ENCODE measurements at places on chromosomes 2 and 18. TPM values are rescaled to one million over a fixed set of nuclear protein-coding genes. Genes with fewer than 3 reads are reported as not detected.
A peak's percentile ranks its signal among the peaks of the same experiment; 100 is the strongest.

Gene WIPF1
- 28.3 TPM for total RNA-seq

Gene CENPA
- total RNA-seq: 17.9 TPM

Gene CYB5A
- total RNA-seq: 237 TPM

Gene RTP5
- total RNA-seq: not detected

Gene CPLX4
- total RNA-seq: not detected

Gene GALNT3
- total RNA-seq: 2.2 TPM

Gene SCG2
- total RNA-seq: 5.0 TPM

Gene RAX
- total RNA-seq: not detected

Gene VSNL1
- total RNA-seq: 1.00 TPM

Gene FHOD3
- total RNA-seq: 0.53 TPM

- DNase-seq: no peak
- H3K27ac ChIP-seq: no peak overlapping the region
- no peak overlapping the region for H3K4me3 ChIP-seq
- no peaks in the 10 kb centered on the region for H3K27me3 ChIP-seq
- H3K36me3 ChIP-seq: no peaks in the 10 kb centered on the region
These were observed 659.8 kb downstream of the CPS1 start for GRCh38 chr2:211216221-211216620.

GRCh38 chr2:240647503-240648154, 22.3 kb downstream of the GPR35 start:
- H3K4me3 ChIP-seq: no peak overlapping the region
- no peak overlapping the region for H3K27ac ChIP-seq
- DNase-seq: no peak
- no peaks in the 10 kb centered on the region for H3K36me3 ChIP-seq
- H3K27me3 ChIP-seq: peaks cover 84% of the 10 kb centered on the region

DNA sequence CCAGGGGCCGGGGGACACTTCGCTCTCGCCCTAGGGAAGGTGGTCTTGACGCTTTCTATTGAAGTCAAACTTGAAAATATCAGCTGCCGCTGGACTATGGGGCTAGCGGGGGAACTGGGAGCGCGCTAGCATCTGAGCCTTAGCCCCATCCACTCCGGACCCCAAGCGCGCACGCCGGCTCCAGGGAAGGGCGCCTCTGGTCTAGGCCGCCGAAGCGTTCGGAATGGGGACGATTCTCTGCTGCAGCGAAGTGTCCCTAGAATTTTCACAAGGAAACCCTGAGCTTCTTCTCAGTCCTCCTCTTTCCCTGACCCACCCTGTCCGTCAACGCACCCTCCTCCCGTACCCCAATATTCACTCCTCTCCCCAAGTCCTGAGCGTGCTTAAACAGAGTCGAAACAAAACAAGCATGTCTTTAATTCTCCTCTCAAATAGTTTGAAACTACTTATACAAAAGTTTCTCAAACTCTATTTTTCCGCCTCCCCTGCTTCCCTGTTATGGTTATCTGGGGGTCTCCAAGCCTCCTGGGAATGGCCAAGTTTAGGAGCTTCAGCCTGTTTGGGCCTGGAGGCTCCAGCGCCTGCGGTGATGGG, 5.0 kb downstream of the RAX start:
- H3K4me3 ChIP-seq: no peak overlapping the region
- H3K27me3 ChIP-seq: peaks cover 100% of the 10 kb centered on the region

GRCh38 chr2:126769118-126769517, 113.2 kb downstream of the GYPC start:
- H3K4me1 ChIP-seq: no peaks in the 10 kb centered on the region
- H3K27ac ChIP-seq: no peak overlapping the region
- DNase-seq: no peak
- H3K36me3 ChIP-seq: no peaks in the 10 kb centered on the region

DNA sequence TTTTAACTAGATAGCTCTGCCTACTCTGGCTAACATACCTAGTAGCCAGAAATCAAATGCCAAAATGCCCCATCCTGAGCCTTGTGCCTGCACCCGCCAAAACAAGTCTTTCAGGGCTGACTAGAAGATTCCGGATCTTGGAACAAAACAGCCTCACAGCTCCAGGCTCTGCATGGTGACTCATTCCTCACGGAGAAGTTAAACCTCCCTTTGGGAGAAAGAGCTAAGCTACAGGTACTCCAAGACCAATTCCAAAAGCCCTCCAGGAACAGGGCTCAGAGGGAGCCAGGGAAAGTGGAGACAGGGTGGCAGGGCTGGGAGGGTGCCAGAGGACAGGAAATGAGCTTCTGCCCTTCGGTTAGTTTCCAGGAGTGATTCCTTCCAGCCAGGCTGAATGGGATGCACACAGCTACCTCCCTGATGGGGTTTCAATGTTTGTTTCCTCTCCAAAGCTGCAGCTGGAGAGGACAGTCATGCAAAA, 295.6 kb downstream of the TNS1 start:
- no peak for DNase-seq
- H3K36me3 ChIP-seq: no peaks in the 10 kb centered on the region
- H3K4me1 ChIP-seq: no peaks in the 10 kb centered on the region
- no peak overlapping the region for H3K27ac ChIP-seq
- no peak overlapping the region for H3K4me3 ChIP-seq

GRCh38 chr2:27925766-27926472, 35.4 kb downstream of the BABAM2 start:
- H3K36me3 ChIP-seq: peaks cover 4% of the 10 kb centered on the region
- no peak overlapping the region for H3K27ac ChIP-seq
- H3K4me1 ChIP-seq: peaks cover 14% of the 10 kb centered on the region
- H3K27me3 ChIP-seq: no peaks in the 10 kb centered on the region

GRCh38 chr2:54065411-54065810, 50.0 kb upstream of the ACYP2 start:
- H3K4me1 ChIP-seq: peaks cover 20% of the 10 kb centered on the region
- peak; percentile 78 for DNase-seq
- H3K27me3 ChIP-seq: no peaks in the 10 kb centered on the region
- no peak overlapping the region for H3K4me3 ChIP-seq
- H3K36me3 ChIP-seq: no peaks in the 10 kb centered on the region

DNA sequence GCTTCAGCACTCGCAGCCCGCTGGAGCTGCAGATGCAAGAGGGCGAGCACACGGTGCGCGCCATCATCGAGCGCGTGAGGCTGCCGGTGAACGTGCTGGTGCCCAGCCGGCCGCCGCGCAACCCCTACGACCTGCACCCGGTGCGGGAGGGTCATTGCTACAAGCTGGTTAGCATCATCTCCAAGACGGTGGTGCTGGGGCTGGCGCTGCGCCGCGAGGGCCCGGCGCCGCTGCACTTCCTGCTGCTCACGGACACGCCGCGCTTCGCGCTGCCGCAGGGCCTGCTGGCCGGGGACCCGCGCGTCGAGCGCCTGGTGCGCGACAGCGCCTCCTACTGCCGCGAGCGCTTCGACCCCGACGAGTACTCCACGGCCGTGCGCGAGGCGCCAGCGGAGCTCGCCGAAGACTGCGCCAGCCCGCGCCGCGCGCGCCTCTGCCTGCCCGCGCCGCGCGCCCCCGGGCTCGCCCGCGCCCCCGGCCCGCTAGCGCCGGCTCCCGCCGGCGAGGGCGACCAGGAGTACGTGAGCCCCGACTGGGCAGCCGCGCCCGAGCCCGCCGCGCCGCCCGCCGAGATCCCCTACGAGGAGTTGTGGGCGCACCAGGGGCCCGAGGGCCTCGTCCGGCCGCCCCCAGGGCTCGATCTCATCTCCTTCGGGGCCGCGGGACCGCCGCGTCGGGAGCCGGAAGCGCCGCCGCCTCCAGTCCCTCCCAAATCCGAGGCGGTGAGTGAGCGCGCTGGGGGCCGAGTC, 11.8 kb downstream of the GAREM2 start:
- no peak for DNase-seq
- H3K4me1 ChIP-seq: peaks cover 4% of the 10 kb centered on the region
- peak overlapping the region; percentile 29 for H3K4me3 ChIP-seq
- H3K36me3 ChIP-seq: no peaks in the 10 kb centered on the region

- H3K27me3 ChIP-seq: no peaks in the 10 kb centered on the region
- H3K36me3 ChIP-seq: no peaks in the 10 kb centered on the region
- H3K4me1 ChIP-seq: peaks cover 19% of the 10 kb centered on the region
- H3K27ac ChIP-seq: no peak overlapping the region
- DNase-seq: no peak
- H3K4me3 ChIP-seq: no peak overlapping the region
These were observed 111.3 kb downstream of the EML6 start for GRCh38 chr2:54834721-54835120.

DNA sequence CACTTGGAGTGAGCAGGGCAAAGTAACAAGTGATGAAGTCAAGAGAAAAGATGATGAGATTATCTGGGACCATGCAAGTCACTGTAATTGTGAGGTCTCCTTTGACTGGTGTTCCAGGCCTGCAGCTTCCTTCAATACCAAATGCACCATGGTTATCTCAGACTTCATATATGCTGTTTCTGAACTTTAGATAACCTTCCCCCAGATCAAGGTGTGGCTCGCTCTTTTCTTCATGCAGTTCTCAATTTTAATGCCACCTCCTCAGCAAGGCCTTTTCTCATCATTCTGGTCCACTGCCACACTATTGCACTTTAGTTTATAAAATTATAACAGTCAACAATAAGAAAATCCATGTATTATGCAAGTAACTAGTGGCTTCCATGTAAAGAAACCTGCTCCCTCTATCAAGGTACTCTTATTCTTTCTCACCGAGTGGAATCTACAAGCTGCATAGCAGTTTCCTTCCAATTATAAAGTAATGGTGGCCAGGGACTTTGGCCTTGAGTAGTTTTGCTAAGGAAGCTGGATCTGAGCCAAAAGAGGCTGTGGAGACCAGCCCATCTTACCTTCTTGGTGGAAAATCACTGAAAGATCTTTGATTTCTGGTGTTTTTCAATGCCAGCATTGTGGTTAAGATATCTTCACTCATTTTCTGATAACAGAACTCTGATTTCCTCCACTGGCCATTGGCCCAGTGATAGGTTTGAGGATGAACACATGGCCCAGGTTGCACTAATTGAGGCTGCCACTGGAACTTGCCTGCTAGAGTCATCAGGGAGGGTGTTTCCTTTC, 113.6 kb downstream of the KCNE4 start:
- H3K27me3 ChIP-seq: no peaks in the 10 kb centered on the region
- DNase-seq: no peak
- no peak overlapping the region for H3K27ac ChIP-seq
- H3K4me3 ChIP-seq: no peak overlapping the region
- no peaks in the 10 kb centered on the region for H3K4me1 ChIP-seq
- H3K36me3 ChIP-seq: no peaks in the 10 kb centered on the region

DNA sequence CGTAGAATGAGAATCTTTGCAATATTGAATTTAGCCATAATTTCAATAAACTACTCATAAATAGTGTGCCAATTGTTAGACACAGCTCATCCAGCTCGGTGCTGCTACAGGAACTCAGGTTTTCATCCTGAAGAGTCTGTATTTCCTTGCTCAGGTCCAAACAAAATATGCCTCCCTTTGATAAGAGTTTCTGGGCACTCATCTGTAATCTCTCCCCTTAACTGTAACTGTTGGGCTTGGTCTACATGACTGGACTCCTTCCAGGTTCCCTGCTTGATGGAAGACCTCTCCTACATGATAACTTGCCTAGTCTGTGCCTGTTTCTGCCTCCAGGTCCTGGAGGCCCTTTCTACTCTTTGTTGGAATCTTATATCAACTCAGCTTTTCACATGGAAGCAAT, 57.9 kb downstream of the GCA start:
- DNase-seq: no peak
- no peaks in the 10 kb centered on the region for H3K27me3 ChIP-seq
- no peaks in the 10 kb centered on the region for H3K4me1 ChIP-seq
- H3K36me3 ChIP-seq: no peaks in the 10 kb centered on the region
- H3K4me3 ChIP-seq: no peak overlapping the region

DNA sequence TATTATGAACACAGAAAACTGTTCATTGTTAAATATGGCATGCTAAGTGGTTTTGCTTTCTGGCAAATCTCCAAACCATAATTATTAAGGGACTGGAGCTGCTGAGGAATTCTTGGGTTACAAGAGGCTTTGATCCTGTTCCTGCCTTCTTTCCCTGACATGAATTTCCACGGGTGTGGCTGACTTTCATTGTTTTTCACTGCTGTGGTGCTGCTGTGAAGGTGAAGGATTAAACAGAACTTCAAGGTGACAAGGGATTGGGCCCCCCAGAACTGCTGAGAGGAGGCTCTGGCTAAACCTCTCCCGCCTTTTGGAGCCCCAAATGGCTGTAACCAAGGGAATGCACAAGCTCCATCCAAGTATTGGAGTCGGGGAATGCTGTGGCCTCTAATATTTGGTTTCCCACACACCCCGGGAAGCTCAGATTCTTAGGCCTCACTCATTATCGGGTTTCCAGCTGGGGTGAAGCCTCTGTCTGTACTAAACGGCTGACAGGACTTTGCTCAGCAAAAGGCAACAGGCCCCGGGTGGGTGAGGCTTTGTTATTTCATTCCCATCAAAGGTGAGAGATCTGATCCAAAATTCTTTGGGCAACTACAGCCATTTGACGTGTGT, 29.0 kb upstream of the ZFP36L2 start:
- H3K4me1 ChIP-seq: peaks cover 31% of the 10 kb centered on the region
- no peaks in the 10 kb centered on the region for H3K27me3 ChIP-seq
- DNase-seq: no peak

DNA sequence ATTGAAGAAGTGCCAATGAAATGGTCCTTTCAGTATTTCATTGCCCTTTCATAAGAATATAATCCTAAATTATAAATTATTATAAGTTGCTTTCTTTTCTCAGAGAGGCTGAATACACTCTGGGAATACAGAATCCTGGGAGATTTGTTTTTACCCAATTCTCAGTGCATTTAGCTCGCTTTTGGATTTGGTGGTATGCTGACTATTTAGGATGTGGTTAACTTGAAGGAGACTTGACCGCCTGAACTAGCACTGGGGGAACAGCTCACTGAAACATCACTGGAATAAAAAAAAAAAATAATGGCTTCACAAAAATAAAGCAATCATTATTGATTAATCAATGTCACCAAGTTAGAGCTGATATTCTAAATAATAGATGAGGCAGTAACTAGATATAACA, 10.2 kb downstream of the TNFAIP6 start:
- no peaks in the 10 kb centered on the region for H3K36me3 ChIP-seq
- DNase-seq: no peak
- no peaks in the 10 kb centered on the region for H3K4me1 ChIP-seq
- no peaks in the 10 kb centered on the region for H3K27me3 ChIP-seq
- no peak overlapping the region for H3K27ac ChIP-seq

DNA sequence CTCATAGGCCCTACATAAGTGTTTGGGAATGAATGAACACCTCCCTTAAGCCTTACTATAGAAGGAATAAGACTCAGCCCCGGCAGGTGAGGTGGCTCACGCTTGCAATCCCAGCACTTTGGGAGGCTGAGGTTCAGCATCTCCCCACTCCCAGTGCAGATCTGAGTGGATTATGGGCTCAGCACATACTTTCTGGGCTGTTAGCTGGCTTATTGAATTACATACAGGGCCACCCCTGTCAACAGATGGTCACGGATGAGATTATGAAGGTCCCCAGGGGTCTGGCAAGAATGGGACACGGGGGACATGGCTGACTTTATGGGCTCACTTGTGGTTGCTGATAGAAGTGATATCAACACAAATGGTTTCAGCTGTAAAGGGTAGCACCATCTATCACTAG, 322.3 kb downstream of the TSN start:
- no peak overlapping the region for H3K4me3 ChIP-seq
- H3K27ac ChIP-seq: no peak overlapping the region
- H3K36me3 ChIP-seq: no peaks in the 10 kb centered on the region
- no peaks in the 10 kb centered on the region for H3K27me3 ChIP-seq
- DNase-seq: no peak
